ENCODE measurements at places on chromosomes 1 and 21.

DNA sequence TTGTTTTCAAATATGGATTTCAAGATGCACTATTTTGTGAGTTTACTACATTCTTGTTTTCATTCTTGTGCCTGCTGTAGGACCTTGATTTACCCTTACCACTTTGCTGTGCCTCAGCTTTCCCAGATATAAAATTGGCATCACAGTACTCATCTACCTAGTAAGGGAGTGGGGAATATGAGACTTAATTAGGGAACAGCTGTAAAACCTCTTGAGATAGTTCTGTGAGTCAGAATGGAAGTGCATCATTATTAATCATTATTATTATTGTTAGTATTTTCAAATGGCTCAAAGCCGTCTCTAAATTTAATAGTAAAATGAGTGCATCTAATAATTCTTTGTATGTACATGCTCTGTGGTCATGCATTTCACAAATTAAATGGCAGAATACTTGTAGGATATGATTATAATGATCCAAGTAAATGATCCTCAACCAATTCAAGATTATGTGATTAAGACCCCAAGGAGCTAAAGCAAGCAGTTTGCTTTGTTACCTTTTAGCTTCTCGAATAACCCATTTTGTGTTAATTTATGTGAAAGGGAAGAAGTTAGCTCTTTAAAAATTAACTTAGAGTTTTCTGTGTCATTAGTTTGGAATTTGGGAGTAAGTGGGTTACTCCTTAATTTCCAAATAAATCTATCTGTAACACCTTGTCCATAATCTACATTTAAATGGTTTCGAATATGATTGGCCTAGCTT is 155.4 kb downstream of the NFIA start:
- DNase-seq: no peak

- no peak for DNase-seq
These were observed 32.3 kb downstream of the STPG1 start for GRCh38 chr1:24381256-24381655.

DNA sequence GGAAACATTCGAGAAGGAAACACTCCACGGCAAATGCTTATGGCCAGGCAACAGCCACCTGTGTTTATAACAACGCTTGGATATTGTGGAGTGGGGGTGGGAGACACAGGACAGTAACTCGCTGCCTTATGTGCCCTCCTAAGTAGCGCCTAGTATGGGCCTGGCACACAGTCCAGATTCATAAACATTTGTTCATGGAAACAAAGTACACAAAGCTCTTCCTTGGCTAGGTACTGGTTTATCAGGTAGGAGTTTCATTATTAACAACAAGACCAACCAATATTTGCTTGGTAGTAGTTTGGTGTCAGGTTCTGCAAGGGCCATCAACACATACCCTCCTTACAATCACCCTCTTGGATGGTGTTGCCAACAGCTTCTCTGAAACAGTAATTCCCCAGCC is 23.4 kb downstream of the TMCO4 start:
- no peak for DNase-seq

DNA sequence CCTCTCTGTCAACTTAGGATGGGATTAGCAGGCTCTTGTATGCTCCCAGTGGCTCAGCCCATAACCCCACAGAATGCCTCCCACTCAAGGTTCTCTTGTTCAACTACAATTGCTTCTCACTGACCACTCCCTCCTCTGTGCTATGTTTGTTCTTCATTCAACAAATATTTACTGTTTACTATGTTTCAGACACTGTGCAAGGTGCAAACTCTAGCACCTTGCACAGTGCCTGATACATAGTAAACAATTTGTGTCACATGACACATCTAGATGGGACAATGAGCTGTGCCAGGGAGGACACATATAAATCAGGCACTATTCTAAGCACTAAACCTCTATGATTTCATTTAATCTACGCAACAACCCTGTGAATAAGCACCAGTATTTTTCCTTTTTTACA is 15.4 kb downstream of the ATP1A2 start:
- no peak for DNase-seq

DNA sequence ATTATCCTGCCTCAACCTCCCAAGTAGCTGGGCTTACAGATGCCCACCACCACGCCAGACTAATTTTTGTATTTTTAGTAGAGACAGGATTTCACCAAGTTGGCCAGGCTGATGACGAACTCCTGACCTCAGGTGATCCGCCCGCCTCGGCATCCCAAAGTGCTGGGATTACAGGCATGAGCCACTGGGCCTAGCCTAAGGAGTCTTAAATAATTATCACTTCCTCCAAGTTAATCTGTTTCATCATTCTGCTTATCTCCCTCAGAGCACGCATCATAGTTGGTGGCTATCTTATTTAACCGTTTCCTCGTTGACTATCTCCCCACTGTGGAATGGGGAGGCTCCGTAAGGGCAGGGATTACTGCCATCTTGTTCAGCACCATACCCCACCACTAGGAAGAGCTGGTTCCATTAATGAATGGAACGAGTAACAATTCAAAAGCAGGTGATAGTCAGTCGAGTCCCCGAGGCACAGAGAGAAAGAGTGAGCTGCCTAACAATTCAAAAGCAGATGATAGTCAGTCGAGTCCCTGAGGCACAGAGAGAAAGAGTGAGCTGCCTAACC is 52.7 kb downstream of the GLUL start:
- DNase-seq: no peak

GRCh38 chr1:157044326-157044725 is 1.2 kb downstream of the ARHGEF11 start:
- no peak for DNase-seq

GRCh38 chr1:59999746-60000145 is 73.2 kb upstream of the CYP2J2 start:
- DNase-seq: no peak

DNA sequence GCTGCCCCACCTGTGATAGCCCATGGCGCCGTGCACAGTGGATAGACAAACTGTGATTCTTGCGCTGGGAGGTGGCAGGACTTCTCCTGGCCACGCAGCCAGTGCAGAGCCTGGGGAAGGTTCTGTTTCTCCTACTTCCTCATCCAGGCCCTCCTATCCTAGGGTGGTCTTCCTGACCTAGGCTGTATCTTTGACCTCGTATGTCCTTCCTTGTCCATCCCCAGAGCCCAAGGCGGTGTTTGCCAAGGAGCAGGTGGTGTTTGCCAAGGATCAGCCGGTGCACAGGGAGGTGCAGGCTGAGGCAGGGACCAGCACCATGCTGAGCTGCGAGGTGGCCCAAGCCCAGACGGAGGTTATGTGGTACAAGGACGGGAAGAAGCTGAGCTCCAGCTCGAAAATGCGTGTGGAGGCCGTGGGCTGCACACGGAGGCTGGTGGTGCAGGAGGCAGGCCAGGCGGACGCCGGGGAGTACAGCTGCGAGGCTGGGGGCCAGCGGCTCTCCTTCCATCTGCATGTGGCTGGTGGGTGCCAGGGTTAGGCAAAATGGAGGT is 63.9 kb downstream of the OBSCN start:
- no peak for DNase-seq

DNA sequence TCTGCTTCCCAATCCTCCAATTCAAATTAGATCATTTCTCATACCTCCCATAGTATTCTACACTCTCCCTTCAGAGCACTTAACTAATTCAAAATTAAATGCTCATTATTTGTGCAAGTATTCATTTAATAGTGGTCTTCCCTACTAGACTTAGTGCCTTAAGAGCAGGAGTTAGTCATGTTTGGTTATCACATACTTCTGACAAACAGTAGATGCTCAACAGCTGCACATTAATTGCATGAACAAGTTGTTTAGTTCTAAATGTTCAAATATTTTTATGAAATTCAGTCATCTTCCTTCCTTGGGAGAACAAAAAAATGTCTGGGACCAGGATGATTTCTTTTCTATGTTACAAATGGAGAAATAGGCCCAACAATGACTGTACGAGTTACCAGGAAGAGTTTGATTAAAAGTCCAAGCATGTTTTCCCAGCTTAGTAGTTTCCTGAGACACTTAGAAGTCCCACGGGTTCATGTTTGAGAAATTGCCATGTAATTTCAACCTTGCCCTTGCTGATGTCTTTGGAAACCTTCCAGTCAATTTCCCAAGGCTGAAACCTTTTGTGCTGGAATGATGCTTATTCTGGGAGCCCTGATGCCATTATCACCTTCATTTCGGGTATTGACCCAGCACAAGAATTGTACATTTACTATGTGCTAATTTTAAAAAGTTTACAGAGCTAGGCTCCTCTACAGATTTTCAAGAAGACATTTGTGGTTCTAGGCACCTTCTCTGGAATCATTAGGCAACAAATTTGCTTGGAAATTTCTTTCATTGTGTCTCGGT is 437.9 kb upstream of the PLXNA2 start:
- DNase-seq: no peak

DNA sequence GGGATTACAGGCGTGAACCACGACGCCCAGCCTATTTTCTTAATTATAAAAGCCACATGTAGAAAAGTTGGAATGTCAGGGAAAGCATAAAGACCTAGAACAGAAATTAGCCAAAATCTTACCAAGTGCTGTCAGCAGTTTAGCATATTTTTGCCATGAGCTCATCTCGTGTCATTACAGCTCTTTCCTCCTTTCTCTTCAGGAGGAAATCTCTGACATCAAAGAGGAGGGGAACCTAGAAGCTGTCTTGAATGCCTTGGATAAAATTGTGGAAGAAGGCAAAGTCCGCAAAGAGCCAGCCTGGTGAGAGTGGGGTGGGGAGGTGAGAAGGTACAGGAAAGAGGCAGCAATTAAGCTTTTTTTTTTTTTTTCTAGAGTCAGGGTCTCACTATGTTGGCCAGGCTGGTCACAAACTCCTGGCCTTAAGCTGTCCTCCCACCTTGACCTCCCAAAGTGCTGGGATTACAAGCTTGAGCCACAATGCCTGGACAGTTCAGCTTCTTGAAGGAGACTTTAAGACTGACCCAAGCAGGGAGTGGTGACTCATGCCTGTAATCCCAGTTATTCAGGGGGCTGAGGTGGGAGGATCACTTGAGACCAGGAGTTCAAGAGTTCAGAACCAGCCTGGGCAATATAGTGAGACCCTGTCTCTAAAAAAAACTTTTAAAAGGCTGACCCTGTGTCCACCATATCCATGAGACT is 8.4 kb upstream of the BGLAP start:
- DNase-seq: no peak

DNA sequence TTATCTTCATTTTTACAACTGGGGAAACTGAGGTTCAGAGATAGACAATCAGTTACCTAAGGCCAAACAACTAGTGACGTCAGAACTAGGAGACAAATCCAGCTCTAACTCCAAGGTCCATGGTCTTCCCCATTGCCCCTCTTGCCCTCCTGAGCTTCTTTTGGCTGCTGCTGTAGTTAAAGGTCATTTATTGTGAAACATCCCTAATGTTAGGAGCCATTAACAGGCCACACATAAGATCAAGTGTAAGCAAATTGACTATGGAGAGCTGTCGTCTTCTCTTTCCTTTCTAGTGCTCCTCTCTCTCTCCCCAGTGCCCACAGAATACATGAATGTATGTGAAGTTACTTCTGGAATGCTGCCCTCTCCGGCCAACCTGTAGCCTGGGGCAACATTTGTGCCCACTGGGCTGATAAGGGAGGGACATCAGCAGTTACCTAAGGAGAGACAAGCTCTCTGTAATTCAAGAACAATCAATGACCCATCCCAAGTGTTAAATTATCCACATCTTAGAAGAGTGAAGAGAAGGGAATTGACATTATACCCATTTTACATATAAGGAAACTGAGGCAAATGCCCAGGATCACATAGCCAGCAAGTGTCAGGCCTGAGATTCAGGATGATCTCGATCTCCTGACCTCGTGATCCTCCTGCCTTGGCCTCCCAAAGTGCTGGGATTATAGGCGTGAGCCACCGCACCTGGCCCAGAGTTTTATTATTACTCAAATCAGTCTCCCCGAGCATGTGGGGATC is 40.1 kb downstream of the PTAFR start:
- DNase-seq: no peak

DNA sequence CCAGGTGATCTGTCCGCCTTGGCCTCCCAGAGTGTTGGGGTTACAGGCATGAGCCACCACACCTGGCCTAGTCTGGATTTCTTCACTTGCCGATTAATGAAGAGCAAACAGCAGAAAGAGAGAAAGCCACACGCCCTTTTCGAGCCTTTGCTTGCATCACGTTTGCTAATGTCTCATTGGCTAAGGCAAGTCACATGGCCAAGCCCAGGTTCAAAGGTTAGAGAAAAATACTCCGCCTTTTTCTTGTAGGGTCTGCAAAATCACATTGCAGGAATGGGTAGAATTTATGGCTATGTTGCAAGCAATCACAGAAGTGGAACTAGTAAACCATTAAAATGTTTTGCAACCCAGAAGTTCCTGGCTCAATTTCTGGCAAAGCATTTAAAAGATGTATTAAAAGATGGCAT is 26.8 kb upstream of the BACH1 start:
- no peak for DNase-seq

DNA sequence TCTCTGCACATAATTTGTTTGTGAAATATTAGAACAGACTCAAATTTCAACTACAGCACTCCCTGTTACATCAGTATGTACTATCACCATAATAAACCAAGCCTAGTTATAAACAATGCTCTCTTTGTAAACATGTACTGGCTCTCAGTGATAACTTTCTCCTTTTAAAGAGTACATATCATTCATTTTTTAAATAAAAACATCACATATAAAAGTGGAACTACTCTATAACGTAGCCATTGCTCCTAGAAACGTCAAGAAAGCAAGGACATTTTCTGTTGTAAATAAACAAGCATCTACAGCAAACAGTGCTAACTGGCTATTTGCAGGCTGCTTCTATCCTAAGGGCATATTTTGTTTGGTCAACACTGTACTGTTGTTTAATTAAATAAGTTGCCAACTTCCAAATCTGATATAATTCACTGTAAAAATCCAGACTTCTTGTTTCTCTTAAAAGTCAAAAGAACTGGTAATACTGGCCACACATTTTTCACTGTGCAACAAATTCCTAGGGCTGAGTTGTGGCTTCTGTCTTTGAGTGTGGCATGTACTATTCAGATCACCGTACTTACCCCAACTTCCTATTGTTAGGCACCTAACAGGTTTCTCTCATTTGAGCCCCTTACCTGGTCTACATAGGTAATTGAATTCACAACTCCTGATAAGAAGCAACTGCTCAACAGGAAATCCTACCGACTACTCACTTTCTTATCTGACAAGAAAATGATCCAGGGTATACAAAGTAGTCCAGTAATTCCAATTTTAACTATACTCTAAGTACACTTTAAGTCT is 111.9 kb downstream of the DENND1B start:
- DNase-seq: no peak
